Articular chondrocyte of knee joint (primary cell): ENCODE measurements at places on chromosomes 5 and 9. TPM values are rescaled to one million over a fixed set of nuclear protein-coding genes. Genes with fewer than 3 reads are reported as not detected.

SLC6A3 gene
- 0.11 and 0.13 TPM in 2 replicates for total RNA-seq

PNPLA7 gene
- 2.6 and 3.0 TPM in 2 replicates for total RNA-seq

SLC46A2 gene
- 0.11 TPM in 1 of 2 replicates, not detected in the other for total RNA-seq

GDNF gene
- 0.13 and 0.43 TPM in 2 replicates for total RNA-seq

MVB12B gene
- 6.0 and 6.8 TPM in 2 replicates for total RNA-seq

IRX4 gene
- total RNA-seq = not detected in 2 replicates

PTGER4 gene
- total RNA-seq = 11.1 and 23.2 TPM in 2 replicates

PDLIM7 gene
- total RNA-seq = 65.2 and 97.5 TPM in 2 replicates
